ENCODE measurements at places on chromosomes 5 and 9.
A peak's percentile ranks its signal among the peaks of the same experiment; 100 is the strongest.

GRCh38 chr9:79619930-79620329 is 48.2 kb downstream of the TLE4 start:
- DNase-seq = no peak

GRCh38 chr5:116265471-116265870 is 180.6 kb downstream of the COMMD10 start:
- DNase-seq = no peak

- DNase-seq = no peak
Observed at GRCh38 chr5:136769900-136770684, 404.7 kb upstream of the TRPC7 start.

- no peak for DNase-seq
Observed at GRCh38 chr5:82717738-82718137, 359.5 kb downstream of the TMEM167A start.

DNA sequence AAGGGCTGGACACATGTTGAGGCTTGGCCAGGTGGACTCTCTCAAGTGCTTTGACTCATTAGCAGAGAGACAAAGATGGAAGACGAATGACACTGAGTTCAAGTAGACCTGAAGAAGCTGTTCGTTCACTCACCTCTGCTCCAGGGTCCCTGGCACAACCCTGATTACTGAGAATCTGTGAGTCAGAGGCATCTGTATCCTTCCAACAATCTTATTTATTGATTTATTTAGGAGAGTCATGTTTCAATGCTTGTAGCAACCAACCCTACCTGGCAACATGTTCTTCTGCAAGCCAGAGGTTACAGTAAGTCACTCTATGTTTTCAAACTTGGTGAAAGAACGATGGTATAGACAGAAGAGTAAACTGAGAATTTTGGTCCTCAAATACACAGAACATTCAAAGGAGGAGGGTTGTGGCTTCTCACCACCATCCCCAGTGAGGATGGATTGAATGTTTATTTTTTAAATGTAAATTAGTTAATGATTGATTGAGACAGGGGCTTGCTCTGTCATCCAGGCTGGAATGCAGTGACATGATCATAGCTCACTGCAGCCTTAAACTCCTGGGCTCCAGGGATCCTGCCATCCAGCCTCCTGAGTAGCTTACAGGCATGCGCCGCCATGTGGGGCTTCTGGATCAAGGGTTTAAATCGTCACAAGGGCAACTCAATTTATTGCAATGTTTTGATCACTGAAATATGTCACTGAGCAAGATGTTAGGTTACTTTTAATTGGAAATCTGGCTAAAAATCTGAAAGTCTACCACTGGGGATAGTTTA is 55.7 kb upstream of the CARTPT start:
- no peak for DNase-seq

GRCh38 chr5:82307451-82307850 is 29.3 kb upstream of the RPS23 start:
- DNase-seq = no peak

- no peak for DNase-seq
Observed at GRCh38 chr5:180375291-180375690, 22.2 kb upstream of the GFPT2 start.

GRCh38 chr9:89603767-89604665 is 796 bp upstream of the GADD45G start:
- peak; percentile 85 for DNase-seq

GRCh38 chr9:38026840-38027527 is 42.0 kb downstream of the SHB start:
- DNase-seq = no peak

DNA sequence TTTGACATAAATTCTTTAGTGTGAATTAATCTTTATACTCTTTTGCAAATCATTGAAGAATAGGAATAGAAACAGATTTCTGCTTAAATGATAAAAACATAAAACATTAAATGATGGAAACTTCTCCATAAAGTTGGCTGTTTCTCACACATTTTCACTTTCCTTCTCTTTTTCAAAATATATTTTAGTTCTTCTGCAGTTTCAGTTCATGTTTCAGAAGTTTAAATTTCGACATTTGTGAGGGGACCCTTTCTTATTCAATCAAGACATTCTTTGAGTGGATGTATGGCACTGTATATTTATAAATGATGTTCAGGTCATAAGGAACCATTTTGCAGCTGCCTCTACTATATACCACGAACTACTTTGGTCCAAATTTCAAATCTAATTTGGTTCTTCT is 34.6 kb downstream of the TNFAIP8 start:
- no peak for DNase-seq

GRCh38 chr5:31798168-31798567 is 159.2 kb downstream of the PDZD2 start:
- no peak for DNase-seq

DNA sequence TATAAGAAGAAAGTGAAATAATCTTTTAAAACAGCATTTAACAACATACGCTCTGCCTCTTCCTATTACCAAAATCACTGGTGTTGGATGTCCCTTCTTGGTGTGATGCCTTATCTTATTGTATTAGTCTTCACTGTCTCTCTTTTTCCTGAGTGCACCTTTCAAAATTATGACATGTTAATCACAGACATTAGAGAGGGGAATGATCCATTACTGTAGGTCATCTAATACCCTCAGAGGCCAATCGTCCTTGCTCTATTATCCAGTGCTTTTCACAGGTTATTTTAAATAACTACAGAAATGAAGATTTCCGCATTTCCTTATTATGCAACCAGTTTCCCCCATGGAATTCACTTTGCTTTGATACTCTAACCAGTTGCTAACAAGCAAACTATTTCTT is 1292.7 kb downstream of the MAT2B start:
- DNase-seq = no peak

DNA sequence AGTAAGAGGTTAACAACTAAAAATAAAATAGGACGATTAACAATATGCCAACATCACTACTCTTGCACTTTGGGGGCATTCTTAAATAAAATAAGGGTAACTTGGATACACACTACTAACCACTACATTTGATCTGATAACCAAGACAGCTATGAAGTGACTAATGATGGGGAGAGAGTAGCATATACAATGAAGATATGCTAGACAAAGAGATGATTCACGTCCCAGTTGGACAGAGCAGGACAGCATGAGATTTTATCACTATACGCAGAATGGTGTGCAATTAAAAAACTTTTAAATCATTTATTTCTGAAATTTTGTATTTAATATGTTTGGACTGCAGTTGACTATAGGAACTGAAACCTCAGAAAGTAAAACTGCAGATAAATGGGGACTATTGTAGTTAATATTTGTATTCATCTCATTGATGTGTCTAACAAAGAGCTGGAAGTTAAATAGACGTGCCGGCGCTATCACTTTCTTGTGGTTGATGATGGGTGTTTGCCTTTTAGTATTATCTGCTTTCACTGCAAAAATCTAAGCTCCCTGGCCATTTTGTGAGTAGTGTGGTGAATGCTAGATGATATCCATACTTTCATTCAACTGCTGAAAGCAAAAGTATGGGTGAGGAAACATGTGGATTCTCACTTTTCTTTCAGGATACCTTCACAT is 18.7 kb downstream of the GIN1 start:
- DNase-seq = no peak

- no peak for DNase-seq
Observed at GRCh38 chr5:110707260-110707844, 19.1 kb downstream of the TMEM232 start.

DNA sequence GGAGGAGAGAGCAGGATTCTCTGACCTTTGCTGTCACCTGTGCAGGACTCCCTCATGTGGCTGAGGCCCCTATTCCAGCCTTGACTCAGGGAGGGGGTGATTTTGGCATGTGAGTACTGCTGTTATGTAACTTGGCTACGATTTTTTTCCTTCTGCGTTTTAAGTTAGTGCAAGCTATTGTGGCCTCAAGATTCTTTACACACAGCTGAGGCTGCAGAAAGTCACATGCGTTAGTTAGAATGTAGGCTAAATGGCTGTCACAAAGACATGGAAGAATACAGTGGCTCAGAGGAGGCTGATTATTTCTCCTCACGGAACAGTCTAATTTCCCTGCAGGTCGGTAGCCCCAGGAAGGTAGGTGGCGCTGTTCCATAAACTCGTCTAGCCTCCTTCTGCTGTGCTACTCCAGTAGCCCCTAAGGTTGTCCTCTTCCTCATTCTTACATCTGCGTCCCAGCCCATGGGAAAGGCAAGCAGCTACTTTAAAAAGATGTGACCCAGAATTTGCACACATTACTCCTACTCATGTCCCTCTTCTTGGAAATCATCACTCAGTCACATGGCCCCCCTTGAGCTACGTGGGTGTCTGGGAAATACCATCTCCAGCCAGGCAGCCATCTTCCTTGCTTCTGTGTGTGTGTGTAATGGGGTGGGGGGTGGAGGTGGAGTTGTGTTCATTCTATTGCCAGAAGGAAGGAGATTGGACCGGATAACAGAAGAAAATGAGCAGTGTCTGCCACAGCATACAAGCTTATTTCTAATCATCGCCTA is 486.6 kb downstream of the CCDC171 start:
- DNase-seq = no peak

DNA sequence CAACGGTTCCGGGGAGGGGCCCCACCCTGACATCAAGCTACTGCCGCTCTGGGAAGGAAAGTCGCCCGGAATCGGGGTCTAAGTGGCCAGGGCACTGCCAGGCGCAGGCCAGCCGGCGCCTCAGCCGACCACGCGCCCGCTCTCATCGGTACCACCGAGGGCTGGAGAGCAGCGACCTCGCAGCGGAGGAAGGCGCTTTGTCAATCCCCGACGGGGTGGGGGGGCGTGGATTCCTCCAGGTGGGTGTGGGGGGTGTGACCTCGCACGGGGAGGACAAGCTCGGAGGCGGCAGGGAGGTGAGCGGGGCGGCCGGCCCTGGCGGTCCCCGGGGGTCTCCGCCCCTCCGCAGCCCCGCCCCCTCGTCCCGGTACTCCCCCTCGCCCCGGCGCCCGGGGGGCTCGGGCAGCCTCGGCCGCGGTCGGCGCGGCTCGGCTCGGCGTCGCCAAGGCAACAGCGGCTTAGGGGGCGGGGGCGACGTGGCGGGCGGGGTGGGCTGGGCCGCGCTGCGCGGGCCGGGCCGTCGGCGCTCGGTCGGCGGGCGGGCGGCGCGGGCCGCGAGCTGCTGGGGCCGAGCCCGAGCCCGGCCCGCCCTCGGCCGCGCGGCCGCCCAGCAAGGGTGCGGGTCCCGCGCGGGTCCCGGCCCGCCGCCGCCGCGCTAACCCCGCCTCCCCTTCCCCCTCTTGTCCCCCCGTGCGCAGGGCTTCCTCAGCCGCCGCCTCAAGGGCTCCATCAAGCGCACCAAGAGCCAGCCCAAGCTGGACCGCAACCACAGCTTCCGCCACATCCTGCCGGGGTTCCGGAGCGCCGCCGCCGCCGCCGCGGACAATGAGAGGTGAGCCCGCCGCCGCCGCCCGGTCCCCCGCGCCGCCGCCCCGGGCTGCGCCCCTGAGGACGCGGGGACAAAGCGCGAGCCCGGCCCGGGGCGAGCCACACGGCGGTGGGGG is 47.5 kb downstream of the DAB2IP start:
- peak; percentile 28 for DNase-seq

GRCh38 chr5:133635051-133635450 is 22.7 kb upstream of the FSTL4 start:
- no peak for DNase-seq

DNA sequence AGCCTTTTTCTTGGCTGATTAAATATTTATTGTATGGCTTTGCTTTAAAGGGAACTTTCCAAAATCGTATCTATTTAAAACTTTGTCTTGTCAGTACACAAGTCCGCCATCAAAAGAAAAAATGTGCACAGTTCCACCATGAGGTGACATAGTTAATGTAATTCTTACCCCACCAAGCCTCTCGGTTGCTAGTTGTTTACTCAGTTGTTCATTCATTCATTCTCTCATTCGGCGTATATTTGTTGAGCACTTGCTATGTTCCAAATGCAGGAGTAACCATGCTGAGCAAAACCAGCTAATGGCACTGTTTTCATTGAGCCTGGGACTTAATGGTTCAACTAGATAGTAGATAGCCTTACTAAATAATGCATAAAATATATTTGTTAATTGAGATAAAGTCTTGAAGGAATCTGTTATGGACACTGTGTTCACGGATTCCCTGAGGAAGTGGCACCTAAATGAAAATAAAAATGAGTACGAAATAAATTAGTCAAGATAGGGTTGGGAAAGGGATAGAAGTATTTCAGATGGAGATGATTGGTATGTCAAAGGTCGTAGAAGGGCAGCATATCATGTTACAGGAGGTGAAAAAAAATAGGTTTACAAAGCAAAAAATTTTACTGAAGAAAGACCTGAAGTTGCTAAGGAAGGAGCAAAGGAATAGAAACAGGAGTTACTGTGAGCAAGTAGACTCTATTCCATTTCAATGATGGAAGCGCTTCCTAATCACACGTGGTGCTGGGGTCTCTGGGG is 1.5 kb downstream of the DCAF10 start:
- no peak for DNase-seq

DNA sequence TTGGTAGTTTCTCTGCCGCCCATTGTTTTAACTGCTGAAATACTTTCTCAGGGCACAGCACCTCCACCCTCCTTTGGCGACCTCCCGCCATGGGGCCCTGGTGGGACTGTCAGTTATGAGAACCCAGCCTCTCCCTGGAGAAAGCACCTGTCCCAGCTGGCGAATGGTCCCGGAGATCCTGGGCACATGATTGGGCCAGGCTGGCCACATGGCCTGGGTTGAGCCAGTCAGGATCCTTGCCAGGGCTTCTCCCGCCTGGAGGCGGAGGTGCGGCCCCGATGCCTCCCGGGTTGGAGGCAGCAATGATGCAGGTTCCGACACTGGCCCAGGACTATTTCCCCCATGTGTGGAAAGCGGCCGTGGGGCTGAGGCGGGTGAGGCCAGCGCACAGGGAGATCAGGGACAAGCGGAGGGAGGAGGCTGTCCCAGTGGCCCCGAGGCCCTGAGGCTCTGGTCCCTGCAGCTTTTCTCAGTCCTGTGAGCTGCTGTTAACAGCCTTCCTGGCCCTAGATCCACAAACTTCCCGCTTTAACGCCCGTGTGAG is 13.6 kb downstream of the UNC5A start:
- no peak for DNase-seq

GRCh38 chr9:16535555-16535954 is 334.9 kb downstream of the BNC2 start:
- DNase-seq = no peak

DNA sequence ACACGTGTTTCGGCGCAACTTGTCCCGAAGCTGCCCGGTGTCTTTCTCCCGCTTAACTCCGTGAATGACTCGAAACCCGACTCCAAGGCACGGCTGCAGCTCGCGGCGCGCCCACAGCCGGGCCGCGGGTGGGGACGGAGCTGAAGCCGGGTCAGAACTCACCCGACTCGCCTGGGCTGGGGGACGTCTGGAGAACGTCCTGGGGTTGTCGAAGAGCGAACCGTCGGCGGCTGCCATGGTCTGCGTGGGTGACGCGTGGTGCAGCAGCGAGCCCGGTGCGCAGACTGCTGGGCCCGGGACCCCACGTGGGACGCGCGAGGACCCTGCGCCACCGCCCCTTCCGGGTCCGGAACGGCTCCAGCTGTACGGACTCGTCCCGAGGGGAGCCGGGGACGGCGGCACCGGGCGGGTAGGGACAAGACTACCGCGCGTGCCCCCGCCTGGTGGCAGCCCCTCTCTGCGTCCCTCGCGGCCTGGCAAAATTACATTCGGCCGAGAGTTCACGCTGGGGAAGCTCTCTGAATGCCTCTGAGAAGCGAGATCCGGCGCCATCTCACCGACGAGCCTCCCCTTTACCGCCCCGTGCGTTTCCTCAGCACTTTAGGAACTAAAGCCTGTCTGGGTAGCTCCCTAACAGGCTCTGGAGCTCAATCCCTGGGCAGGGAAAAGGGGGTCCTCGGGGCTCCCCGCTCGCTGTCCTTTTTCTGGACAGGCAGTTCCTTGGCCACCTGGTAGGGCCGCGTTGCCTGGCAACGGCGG is at the start of gene DDX31:
Gene DDX31, minus strand, starts transcription at position 286 of the 759 bp plus-strand sequence. Its CDS starts 49 bp downstream, at position 237.
- peak; percentile 89 for DNase-seq

- DNase-seq = no peak
Observed at GRCh38 chr9:4572184-4572826, 82.0 kb downstream of the SLC1A1 start.

- no peak for DNase-seq
Observed at GRCh38 chr5:154779105-154779504, 23.9 kb downstream of the LARP1 start.

All from NCI-H2171 (cell line).